Activated T-helper 1 cell treated with Interleukin-2 at 50 U/mL for 16 hours (primary cell): ENCODE measurements at places on chromosomes 4 and X.
A peak's percentile ranks its signal among the peaks of the same experiment; 100 is the strongest.

DNA sequence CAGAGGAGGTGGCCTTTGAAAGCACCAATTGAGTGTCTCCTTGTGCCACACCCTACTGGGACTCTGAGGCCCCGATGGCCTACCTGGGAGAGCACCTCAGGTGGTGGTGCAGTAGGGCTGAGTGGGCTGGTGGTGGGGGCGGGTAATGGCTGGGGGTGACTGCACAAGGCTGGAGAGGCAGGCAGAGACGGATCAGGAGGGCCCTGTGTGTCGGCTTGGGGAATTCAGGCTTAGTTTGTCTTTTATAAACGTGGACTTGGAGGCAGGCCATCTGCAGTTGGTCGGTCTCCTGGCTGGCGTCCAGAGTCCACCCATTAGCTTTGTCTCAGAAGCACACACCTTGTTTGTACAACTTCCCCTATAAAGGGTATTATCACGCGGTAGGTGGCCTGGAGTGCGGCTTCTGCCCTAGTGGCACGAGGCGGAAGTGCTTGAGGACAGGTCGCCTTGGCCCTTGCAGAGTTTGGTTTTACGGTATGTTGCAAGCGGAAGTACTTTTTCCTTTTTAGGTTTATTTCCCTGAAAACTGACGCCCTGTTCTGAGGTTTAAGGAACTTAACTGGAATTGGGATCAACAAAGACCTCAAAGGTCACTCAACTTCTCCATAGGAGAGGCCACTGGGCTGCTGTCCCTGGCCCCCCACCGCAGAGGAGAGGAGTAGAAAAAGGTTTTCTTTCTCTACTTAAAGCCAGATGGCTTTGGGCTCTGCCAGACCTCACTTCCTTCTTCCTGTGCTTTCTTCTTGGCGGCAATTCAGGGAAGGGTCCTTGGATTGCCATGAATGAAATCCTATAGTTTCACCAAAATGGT lies 8.0 kb downstream of the TBC1D14 start:
- DNase-seq: no peak

DNA sequence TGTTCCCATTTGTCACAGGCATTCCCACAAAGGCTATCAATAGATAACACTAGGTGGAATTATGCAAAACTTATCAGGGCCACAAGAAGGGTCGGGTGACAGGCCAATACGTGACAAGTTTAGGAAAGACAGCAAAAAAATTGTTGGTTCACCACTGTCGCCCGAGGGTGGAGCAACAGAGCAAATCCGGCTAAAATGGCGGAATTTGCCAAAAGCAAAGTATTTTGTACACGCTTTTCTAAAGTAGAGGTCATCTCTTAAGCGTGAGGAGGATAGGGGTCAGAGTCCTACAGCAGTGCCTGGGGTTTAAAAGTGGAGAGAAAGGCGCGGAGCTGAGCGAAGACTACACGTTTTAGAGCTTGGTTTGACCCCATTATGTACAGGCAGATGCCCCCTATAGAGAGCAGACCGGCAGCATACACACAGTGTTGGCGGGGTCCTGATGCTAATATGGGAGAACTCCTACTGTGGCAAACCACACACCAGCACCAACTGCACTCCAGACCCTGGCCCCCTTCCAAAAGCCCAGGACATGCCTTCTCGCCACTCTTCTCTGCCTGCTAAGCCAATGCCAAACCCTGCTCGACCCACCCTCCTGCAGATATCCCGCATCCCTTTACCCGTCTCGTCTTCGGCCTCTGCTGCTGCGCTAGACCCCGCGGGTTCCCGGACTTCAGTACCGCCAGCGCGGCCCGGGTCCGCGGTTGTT lies 733 bp downstream of the CCNA2 start:
- no peak for DNase-seq

DNA sequence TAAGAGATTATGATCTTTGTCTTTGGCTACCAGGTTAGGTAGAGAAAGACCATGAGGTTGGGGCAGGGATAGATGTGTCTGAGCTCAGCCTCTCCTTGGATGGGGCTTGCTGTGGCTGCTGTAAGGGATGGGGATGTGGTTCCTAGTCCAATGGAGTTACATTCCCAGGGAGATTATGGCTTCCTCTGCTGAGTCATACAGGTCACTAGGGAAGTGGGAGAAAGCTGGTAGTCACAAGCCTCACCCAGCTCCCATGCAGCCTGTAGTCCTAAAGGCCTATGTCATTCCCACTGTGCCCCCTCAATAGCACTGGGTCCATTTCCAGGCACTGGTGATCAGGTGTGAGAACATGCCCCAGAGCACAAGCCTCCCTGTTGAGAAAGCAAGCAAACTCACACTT lies 70.6 kb upstream of the CENPE start:
- DNase-seq: no peak

GRCh38 chrX:12955882-12956703 lies 18.8 kb upstream of the TMSB4X start:
- DNase-seq: peak; percentile 49

DNA sequence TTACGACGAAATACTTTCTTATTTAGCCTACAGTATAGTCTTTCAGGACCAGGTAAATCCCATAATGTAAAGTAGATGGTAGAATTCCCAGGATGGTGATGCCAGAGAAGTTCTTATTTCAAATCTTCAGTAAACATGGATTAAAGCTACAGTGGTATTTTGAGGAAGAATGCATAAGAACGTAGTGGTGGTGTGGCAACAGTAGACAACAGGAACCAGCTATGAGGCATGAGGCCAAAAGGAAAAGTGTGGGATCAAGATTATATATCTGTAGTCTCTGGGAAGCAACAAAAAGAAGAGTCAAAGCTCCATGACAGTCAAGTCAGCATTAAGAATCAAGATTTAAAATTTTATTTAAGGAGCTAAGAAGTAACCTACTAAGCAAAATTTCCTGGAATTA lies 60.2 kb downstream of the METTL14 start:
- DNase-seq: no peak

DNA sequence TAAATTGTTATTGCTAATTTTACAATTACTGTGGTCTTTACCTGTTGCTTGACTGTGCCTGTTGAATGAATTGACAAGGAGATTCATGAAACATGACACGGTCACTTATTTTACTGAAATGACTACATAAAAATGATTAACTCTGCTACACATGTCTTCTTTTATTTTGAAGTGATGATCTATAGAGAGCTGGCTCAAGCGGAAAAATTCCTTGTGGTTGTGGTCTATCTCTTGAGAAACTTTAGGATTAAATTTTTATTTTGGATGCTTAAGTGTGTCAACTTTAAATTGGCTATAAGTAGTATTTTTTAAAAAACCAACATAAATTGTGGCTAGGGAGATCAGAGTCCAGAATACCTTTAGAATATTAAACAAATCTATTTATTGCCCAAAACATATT lies 131.8 kb upstream of the PITX2 start:
- no peak for DNase-seq

DNA sequence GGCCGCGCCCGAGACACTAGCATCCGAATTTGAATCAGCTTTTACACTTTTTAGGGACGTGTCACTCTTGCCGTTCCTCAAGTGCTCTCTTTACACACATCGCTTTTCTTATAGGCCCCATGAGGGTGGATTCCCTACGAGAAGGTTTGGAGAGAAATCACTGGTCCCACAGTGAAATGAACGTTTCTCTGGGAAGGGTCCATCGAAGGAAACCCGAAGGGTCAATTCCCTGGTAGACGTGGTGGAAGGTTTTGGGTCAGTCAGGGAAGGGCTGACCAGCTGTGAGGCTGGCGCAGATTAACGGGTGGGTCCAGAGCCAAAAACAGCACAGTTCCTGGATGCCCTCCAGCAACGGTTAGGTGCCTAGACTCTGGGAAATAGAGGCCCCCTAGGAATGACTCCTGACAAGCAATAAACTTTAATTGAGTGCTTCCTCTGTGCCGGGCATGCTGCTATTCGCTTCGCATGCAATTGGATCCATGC lies 35.9 kb downstream of the ETDC start:
- no peak for DNase-seq

GRCh38 chrX:46864606-46865005 lies 27.8 kb downstream of the RP2 start:
- no peak for DNase-seq

- DNase-seq: no peak
Observed at GRCh38 chrX:12301288-12301687, 163.0 kb downstream of the FRMPD4 start.

DNA sequence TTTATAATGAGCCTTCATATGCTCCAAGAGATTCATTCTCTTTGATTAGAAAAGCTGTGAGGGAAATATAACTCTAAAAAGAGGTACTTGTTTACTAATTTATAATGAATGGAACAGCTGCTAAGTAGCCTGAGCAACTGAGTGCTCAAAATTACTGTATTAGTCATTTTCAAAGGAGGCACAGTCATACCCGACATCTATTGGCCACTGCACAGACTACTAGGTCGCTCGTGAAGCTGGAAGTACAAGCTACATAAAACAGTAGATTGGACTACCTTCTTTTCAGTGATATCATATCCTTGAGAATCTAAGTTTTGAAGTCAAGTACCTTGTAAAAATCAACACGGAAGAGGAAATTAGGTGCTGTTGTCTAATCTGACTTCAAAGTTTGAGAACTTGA lies 52.0 kb upstream of the GLRB start:
- no peak for DNase-seq

DNA sequence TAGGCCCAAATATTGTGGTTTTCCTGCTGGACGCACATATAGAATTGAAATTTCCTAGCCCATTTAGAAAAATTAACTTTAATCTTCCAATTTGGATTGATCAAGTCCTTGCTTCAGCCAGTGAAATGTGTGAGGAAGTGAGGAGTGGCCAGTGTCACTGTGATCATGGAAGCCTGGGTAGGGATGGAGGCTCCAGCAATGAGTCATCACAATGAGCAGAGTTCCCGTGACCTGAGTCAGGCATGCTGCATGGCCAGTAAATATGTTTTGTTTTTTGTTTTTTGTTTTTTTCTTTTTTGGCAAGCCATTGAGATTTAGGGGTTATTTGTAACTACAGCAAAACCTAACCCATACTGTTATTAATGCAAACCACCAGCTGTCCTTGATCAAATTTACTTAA lies 52.1 kb downstream of the IDS start:
- DNase-seq: no peak

- no peak for DNase-seq
Observed at GRCh38 chrX:69216911-69217310, 51.7 kb upstream of the PJA1 start.

DNA sequence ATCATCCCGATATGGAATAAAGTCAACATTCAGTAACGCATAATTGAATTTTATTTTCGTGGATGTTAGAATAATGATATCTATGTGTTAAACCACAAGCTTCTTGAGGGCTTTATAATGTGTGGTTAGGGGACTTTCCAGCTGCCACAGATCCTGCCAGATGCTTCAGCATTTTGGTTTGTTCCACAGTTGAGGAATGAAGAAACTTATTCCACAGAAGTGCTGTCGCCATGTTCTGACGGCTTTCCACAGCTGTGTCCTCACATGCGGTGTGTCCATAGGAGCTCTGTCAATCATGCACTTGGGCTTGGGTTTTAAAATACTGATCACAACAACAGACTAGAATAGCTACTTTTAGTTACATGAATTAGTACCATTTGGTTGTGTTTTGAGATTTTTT lies 411.9 kb downstream of the TRIML1 start:
- no peak for DNase-seq

- no peak for DNase-seq
Observed at GRCh38 chr4:16843831-16844508, 54.5 kb downstream of the LDB2 start.

DNA sequence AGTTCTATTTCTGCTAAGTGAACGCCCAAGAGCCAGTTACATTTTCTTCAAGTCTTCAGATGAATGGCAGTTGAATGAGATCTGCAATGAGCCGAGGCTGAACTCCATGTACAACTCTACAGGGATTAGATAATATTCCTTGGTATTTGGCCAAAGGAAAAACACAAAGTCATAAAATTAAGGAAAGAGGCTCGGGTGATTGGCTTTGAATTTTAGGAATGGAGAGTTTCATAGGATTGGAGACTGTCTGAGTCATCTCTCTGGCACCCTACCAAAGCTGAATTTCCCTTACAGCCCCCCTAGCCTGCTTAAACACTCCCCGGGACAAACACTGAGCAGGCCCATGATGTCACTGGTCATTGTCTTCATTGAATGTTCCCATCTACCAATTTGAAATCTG lies 188.0 kb upstream of the C1QTNF7 start:
- DNase-seq: no peak

DNA sequence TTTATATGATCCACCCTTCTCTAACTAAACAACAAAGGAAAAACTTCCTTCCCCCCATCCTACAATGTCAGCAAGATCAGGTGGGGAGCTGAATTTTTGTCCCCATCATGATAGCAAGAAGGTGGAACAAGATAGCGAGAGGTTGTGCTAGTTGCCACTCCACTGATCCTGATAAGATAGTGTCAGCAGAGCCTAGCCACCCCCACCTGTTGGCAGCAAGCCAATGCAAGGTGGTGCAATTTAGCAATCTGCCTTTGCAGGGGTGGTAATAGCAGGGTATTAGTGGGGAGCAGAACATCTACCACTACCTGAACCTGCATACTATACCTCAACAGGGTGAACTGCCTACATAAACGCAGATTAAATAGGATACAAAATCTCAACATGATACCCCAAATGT lies 80.2 kb upstream of the MAMLD1 start:
- DNase-seq: no peak

DNA sequence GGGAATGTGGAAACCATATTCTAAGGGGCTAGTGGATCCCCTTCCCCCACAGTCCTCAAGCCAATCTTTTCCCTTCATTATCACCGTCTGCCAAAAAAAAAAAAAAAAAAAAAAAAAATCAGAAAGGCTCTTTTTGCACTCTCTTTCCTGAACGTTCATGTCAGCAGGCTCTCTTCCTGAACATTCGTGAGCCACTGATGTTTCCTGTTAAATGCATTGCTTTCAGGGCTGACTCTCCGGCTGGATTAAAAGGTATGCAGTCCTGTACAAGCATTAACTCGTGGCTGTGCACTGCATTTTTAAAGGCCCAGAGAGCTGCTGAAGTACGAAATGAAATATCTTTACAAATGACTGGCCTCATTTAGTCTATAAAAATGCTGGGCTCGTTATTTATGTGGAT lies 34.0 kb upstream of the TSPAN5 start:
- no peak for DNase-seq

DNA sequence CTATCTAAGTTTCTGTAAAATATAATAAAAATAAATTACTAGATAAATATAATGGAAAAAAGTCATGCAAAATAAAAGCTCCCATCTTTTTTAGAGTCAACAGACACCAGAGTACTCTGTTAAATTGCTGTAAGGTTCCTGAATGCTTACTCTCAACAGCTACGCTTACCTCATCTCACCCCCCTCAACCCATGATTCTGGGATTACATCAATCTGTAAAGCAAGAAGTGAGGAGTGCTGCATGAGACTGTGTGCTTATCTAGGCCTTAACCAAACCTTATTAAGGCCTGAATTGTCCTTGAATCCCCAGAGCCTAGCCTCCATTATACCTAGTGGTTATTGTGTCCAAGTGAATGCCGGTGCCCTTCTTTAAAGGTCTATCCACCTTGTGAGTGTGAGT lies 735.8 kb downstream of the RPA4 start:
- no peak for DNase-seq

DNA sequence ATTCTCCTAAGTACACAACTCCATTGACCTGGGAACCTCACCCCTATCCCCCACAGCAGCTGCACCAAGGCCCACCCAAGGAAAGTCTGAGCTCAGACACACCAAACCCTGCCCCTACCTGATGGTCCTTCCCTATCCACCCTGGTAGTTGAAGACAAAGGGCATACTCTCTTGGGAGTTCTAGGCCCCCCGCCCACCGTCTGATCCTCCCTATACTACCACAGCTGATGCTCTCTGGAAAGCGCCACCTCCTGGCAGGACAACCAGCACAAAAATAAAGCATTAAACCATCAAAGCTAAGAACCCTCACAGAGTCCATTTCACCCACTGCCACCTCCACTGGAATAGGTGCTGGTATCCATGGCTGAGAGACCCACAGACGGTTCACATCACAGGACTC lies 83.6 kb downstream of the ANAPC10 start:
- no peak for DNase-seq
